ENCODE measurements at places on chromosomes 2 and 18. TPM values are rescaled to one million over a fixed set of nuclear protein-coding genes. Genes with fewer than 3 reads are reported as not detected.

DNA sequence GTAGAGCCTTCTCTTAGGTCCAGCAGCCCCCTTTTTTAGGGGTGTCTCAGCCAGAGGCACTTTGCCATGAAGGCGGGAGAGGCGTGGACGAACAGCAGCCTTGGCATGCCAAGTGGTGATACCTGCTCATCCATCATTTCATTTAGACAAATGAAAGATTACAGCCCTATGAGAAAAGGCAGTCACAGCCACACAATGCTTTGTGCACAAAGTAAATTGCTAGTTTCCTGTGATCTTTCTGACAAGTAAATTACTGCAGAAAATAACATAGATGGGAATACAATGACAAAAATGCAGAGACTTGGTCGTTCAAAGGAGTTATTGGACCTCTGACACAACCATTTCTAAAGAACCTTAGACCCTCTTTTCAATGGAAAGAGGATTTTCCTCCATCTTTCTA, 94.9 kb downstream of the RND3 start:
- no peak for DNase-seq

- no peak for DNase-seq
Observed at GRCh38 chr18:48766026-48766425, 184.7 kb downstream of the SMAD7 start.

DNA sequence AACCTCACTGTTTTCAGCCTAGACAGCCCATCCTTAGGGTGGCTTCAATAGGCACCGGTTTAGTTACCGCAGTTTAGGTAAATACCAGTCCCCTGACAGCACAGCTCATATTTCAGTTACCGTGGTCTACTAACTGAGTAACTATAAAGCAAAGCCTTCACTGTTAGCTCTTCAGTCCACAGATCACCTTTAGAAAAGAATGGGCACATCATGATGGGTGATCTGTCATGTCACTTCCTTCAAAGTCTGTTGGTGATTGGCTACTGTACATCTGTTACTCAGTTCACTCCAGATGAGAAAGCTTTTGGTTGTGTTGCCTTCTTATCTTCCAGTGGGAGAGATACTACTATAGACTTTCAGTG, 21.0 kb downstream of the SLC20A1 start:
- DNase-seq = no peak

DNA sequence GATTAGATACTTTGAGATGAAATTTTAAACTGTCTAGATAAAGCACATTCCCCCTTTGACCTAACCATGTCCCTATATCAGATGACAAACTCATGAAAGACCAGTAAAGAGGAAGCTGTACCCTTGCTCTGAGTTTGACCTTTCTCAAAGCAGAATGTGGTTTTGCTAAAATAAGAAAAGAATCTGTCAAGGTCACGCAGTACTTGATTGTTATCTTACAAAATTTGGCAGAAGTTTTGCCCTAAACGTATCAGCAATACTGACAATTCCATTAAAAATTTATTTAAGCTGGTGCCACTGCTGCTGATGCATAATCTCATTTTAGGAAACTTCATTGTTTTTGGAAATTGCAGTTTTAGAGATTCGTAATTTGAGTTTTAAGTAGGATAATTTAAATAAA, 31.2 kb upstream of the GALM start:
- no peak for DNase-seq

GRCh38 chr2:64008434-64009009, 10.7 kb downstream of the VPS54 start:
- DNase-seq = no peak

- no peak for DNase-seq
Observed at GRCh38 chr2:147758821-147759220, 86.0 kb upstream of the ACVR2A start.

- no peak for DNase-seq
Observed at GRCh38 chr2:226909126-226909525, 73.3 kb downstream of the RHBDD1 start.

GRCh38 chr2:39547811-39548719, 111.0 kb upstream of the MAP4K3 start:
- no peak for DNase-seq

DNA sequence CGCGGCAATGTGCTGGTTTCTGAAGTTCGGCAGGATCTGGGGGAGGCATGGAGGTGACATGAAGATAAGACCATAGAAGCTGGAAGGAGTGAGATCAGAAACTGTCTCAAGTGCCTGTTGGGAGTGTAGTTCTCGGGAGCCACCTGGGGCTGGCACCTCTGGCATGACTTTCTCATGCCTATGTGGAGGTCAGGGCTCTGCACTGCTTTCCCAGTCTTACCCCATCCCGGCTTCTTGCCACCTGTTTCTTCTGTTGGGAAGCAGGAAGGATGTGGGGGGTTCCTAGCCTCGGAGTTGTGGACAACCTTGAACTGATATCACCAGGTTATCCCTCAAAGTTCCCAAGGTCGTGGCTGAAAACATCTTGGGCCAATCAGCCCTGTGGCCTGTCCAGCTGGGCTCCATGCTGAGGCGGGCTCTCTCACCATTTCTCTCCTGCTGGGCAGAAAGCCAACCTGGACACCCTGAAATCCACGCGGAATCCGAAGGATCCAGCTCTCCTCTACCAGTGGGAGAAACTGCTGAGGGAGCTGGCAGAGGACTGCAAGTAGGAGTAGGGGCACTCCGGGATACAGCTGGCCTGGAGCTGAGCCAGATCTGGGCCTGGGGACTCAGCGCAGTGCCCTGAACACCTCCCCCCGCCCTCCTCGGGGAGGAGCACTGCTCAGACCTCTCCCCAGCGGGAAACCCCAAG, 42.5 kb downstream of the FER1L5 start:
- DNase-seq = no peak

DNA sequence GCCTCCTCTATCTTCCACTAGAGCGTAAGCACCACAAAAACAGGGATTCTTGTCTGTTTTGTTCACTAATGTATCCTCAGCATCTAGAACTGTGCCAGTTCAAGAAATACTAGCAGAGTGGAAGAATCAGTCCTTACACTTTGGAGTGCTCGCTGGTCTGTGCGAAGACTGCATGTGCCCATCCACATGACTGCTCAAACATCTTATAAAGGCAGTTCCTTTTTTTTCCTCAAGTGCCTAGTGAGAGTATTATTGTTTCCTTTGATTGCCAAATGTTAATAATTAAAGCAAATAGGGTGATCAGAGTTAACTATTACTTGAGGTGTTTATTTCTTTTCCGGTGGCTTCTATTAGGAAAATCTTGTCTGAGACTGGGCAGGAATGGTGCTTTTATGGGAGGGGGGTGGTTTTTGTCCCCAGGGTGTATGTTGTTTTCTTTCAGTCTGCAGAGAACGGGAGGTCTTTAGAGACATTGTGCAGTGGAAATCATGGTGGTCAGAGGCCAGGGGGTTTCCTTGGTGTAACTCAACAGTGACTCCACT, 45.6 kb upstream of the ITGB6 start:
- no peak for DNase-seq

- no peak for DNase-seq
Observed at GRCh38 chr18:28855989-28856388, 679.1 kb upstream of the CDH2 start.

DNA sequence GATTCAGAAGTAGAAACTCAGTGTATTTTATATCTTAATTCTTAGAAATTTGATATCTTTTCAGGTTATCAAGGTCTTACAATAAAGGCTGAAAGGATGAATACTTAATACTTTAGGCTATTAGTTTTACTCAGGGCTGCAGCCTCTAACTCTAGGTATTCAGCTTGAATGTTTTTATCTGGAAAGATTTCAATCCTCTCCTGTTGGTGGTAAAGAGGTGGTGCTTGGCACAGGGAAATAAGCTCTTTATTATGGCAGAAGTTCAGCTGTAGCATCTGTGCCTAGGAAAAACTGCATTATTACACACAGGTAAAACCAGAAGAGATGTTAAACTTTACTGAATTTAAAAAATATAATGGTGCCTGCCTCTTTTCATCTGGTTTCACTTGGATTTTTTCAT, 11.1 kb downstream of the ACVR2A start:
- DNase-seq = no peak

- DNase-seq = no peak
Observed at GRCh38 chr2:225288986-225289385, 110.5 kb upstream of the NYAP2 start.

DNA sequence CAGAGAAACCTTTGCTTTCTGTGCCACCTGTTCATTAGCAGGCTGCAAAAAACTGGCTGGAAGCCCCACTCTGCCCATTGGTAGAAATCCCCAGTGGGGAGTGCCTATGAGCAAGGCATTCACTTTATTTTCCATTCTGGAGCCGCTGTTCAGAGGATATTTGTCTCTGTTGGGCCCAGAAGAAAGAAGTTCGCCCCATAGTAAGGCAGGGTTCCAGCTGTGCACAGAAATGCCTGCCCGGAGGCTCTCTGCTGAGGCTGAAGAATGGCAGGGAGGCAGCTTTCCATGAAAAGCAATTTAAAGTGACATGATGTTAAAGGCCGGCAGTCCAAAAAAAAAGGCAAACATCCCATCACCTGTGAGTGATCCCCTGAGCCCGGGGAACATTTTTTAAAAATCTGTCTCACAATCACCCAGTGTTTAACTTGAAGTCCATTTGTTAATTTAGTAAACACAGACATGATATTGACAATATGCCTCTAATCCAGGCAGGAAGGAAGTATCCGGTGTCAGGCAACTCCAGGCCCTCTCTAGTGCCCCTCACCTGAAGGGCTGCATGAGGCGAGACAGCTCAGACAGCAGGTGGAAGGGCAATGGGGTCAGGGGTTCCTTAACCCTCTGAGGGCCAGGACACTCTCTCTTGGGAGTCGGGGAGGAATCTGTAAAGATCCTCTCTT, 265.1 kb upstream of the SIX2 start:
- DNase-seq = no peak

GRCh38 chr2:38572167-38572566, 30.6 kb downstream of the HNRNPLL start:
- no peak for DNase-seq

DNA sequence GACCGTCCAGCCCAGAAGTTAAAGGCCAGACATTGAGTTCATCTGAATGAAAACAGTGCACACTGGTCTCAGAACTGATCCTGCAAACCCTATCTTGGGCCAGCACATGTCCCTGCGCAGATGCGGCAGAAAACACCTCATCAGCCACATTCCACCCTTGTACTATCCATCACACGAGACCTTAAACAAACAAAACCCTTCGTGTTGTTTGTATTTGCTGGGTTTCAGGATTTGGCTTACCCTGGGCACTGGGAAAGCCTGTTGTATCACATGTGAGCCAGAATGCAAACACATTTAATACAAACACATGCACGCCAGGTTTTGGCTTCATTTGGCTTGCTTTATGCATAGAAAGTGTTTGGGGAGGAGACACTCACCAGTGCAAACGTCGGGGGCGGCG, 12.5 kb downstream of the WIPF1 start:
- DNase-seq = no peak

GRCh38 chr18:76461692-76462325, 33.2 kb downstream of the ZNF516 start:
- DNase-seq = no peak

DNA sequence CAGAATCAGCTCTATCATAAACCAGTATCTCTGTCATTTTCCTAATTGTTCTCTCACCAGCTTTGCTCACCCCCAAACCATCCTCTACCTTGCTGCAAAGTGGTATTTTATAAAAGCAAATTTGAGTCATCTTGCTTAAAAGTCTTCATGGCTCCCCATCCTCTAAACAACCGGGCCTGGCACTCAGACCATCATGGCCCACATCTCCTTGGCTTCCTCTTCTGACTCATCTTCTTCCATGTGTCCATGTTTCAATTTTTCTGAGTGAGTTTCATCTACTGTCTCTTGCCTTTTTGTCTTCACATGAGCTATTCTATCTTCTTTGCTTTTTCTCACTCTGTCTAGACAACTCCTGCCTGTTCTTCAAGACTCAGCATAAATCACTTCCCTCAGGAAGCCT, 58.6 kb downstream of the LHCGR start:
- no peak for DNase-seq

- DNase-seq = no peak
Observed at GRCh38 chr2:241796610-241797138, 12.3 kb upstream of the NEU4 start.

GRCh38 chr2:128458505-128458904, 139.8 kb upstream of the HS6ST1 start:
- DNase-seq = no peak

- no peak for DNase-seq
Observed at GRCh38 chr2:23651187-23652080, 266.5 kb downstream of the KLHL29 start.

DNA sequence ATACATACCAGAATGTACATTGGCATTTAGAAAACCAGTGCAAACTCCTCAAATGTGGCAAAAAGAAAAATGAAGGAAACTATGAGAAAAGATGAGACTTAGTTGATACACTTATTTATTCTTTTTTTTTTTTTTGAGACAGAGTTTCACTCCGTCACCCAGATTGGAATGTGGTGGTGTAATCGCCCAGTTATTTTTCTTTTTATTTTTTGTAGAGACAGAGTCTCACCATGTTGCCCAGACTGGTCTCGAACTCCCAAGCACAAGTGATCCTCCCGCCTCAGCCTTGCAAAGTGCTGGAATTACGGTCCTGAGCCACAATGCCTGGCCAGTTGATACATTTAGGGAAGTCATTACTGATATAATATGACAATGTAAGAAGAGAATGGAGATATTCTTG, 274.2 kb upstream of the LRATD1 start:
- DNase-seq = no peak

DNA sequence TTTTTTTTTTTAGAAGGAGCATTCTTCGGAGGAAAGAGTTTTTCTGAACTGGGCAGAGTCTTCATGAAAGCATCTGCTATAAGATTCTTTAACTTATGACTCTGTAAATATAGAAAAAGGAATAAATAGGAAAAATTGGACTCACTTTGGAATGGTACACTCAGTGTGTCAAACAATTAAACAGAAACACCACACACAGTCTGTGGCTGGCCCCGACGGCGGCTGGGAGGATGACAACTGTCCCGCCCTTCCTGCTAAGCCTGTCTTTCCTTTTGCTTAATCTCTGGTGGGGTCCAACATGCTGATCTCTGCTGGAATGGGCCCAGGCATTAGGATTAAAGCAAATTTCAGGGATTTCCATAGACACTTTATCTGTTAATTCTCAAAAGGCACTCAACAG, 12.5 kb upstream of the RAB31 start:
- DNase-seq = no peak

GRCh38 chr2:43714164-43714563, 37.9 kb upstream of the C1GALT1C1L start:
- DNase-seq = no peak

The CIB4 gene
- not detected for total RNA-seq

The TAF1B gene
- 16.3 TPM for total RNA-seq

The ITM2C gene
- 31.6 TPM for total RNA-seq

The SATB2 gene
- total RNA-seq = 0.26 TPM

The TMX3 gene
- total RNA-seq = 63.3 TPM

The GKN2 gene
- total RNA-seq = not detected

The ITPRIPL1 gene
- 4.0 TPM for total RNA-seq

The CFAP210 gene
- total RNA-seq = not detected

The SP140L gene
- 5.3 TPM for total RNA-seq

The RBBP8 gene
- total RNA-seq = 14.0 TPM

The MC5R gene
- not detected for total RNA-seq

The MYL12B gene
- 866 TPM for total RNA-seq

The G6PC2 gene
- not detected for total RNA-seq

The ESCO1 gene
- 10.0 TPM for total RNA-seq

The KLHL41 gene
- total RNA-seq = 0.13 TPM

The PLCL1 gene
- 0.76 TPM for total RNA-seq

The DUSP2 gene
- total RNA-seq = 0.76 TPM

The ARHGEF33 gene
- total RNA-seq = under 0.01 TPM

The SPATA3 gene
- not detected for total RNA-seq

The BCL2 gene
- total RNA-seq = 1.3 TPM

The ERLEC1 gene
- total RNA-seq = 67.1 TPM

The KCNIP3 gene
- total RNA-seq = 0.13 TPM

The PTPRN gene
- total RNA-seq = not detected

Measured in dermis microvascular lymphatic vessel endothelial cell (primary cell).